Right ventricle myocardium inferior (tissue), 1 donor: ENCODE measurements at places on chromosomes 12 and 14. TPM values are rescaled to one million over a fixed set of nuclear protein-coding genes. Genes with fewer than 3 reads are reported as not detected.

Gene LAG3
- total RNA-seq: 0.24 TPM

Gene SLC7A8
- 11.5 TPM for total RNA-seq

- DNase-seq: no peak
Measured at GRCh38 chr12:40959041-40959440, 229.1 kb upstream of the PDZRN4 start.

GRCh38 chr14:103516426-103517173 lies 6.0 kb downstream of the CKB start:
- no peak for DNase-seq

GRCh38 chr14:29629839-29630238 lies 297.8 kb downstream of the PRKD1 start:
- no peak for DNase-seq

- DNase-seq: no peak
Measured at GRCh38 chr12:56080556-56081138, 682 bp downstream of the ERBB3 start.

DNA sequence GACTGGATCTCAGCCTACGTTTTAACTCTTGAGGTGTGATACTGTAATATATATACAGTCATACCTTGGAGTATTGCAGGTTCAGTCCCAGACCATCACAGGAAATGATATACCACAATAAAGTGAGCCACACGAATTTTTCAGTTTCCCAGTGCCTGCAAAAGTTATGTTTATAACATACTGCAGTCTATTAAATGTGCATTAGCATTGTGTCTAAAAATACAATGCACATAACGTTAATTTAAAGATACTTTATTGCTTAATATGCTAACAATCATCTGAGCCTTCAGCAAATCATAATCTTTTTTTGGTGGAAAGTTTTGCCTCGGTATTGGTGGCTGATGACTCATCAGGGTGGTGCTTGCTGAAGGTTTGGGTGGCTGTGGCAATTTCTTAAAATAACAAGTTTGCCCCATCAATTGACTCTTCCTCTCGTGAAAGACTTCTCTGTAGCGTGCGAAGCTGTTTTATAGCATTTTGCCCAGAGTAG lies 18.9 kb downstream of the PYROXD1 start:
- DNase-seq: no peak

DNA sequence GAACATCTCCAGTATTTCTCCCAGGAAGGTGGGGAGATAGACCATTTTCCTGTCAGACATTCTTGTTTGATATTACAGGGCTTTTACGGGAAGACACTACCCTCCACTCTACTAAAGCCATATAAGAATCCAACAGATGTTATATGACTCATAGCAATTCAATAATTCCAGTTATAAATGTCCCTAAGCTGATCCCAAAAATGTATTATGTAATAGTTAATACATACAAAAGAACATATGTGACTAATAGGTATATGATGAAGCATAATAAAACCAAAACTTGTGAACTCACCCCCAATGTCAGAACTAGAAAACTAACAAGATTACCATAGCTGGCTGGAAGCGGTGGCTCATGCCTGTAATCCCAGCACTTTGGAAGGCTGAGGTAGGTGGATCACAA lies 84.2 kb downstream of the EFCAB11 start:
- no peak for DNase-seq

DNA sequence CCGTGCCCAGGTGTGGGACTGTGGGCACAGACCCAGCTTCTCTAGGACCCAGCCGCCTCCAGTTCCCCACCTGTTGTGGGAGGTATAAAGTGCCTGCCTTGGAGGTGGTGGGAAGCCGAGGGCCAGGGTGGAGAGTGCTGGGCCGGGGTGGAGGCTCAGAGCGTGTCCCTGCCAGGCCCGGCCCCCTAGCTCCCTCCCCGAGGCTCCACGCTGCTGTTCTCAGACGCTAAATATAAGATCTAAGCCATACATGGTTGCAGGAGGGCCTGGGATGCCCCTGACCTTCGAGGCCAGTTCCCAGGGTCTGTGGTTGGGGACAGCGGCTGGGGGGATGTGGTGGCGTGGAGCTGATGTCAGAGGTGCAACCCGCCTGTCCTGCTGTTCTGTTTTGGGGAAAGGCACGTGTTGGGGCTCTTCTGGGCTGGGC lies 10.8 kb downstream of the INF2 start:
- no peak for DNase-seq

DNA sequence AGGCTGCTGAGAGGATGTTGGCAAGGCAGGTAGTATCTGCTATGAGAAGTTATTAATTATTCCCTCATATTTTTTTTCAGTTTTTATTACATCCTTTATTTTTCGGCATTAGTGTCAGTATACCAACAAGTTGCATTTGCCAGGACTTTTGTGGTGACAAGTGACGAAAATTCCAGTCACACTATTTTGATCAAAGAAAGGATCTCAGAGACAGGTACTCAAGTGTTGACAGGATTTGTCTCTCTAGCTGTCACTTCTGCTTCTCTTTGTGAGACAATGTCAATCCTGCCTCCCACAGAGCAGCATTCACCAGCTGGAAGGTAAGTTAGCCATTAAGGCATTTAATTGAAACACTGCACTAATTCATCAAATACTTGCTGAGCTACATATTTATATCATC lies 18.0 kb upstream of the IFNG start:
- no peak for DNase-seq

DNA sequence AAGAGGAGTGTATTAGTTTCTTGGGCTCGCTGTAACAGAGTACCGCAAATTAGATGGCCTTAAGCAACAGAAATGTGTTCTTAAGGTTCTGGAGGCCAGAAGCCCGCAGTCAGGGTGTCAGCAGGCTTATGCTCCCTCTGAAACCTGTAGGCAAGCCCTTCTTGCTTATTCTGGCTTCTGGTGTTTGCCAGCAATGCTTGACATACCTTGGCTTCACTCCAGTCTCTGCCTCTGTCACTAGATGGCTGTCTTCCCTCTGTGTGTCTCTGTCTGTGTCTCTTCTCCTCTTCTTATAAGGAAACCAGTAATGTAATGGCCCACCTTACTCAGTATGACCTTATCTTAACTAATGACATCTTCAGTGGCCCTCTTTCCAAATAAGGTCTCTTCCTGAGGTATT lies 85.1 kb downstream of the DERA start:
- no peak for DNase-seq

DNA sequence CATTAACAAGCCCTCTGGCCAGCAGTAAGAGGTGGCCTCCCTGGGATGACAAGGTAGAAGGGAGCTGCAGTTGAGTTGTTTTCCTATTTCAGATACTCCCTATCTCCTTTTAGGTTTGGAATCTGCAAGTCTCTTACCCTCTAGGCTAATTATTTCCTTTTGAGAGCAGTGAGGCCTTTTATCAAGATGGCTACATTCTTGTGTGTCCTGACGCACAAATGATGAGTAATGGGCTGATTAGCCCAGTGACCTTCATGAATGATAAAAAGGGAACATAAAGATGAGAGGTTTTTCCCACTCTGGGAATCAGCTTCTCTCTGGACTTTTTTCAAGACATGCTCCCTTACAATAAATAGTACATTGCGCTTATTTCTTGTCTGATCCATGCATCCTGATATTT lies 22.9 kb downstream of the DYRK2 start:
- no peak for DNase-seq
